Activated naive CD4-positive, alpha-beta T cell treated with anti-CD3 and anti-CD28 coated beads for 36 hours (primary cell): ENCODE measurements at places on chromosomes 7 and 10.
A peak's percentile ranks its signal among the peaks of the same experiment; 100 is the strongest.

GRCh38 chr10:104589871-104590270 is 51.2 kb upstream of the SORCS3 start:
- no peak overlapping the region for H3K4me3 ChIP-seq
- H3K36me3 ChIP-seq, result no peaks in the 10 kb centered on the region
- H3K27ac ChIP-seq, result no peak overlapping the region
- peaks cover 4% of the 10 kb centered on the region for H3K27me3 ChIP-seq
- no peak for DNase-seq

DNA sequence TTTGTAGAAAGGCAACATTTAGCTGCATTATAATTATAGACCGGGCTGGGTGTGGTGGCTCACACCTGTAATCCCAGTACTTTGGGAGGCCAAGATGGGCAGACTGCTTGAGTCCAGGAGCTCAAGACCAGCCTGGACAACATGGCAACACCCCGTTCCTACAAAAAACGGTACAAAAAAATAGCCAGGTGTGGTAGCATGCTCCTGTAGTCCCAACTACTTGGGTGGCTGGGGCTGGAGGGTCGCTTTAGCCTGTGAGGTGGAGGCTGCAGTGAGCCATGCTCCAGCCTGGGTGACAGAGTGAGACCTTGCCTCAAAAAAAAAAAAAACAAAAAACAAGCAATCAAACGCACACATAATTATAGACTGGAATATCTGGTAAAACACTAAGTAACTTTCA is 5.0 kb downstream of the YWHAG start:
- no peak for DNase-seq
- H3K4me1 ChIP-seq, result peaks cover 76% of the 10 kb centered on the region
- H3K4me3 ChIP-seq, result no peak overlapping the region
- peaks cover 58% of the 10 kb centered on the region for H3K36me3 ChIP-seq
- H3K27me3 ChIP-seq, result no peaks in the 10 kb centered on the region
- H3K27ac ChIP-seq, result no peak overlapping the region

DNA sequence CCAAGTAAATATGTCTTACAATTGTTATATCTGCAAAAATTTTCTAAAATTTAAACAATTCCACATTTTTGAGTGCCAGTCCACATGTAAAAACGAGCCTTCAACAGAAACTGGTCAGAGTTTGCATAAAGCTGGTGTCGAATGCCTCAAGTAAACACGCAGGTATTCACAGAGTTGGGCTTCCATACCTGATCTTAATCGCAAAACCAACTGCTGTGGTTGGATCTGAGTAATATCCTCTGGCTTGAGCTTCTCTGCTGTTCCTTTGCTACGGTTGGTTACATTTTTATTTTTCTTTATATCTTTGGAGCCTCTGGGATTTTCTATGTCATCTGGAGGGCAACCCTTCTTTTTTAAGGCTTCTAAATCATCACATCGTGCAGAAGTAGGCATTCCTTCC is 28.4 kb downstream of the ITGB1 start:
- H3K4me1 ChIP-seq, result no peaks in the 10 kb centered on the region
- DNase-seq, result no peak
- H3K27me3 ChIP-seq, result no peaks in the 10 kb centered on the region
- H3K4me3 ChIP-seq, result no peak overlapping the region

- H3K4me1 ChIP-seq, result peaks cover 29% of the 10 kb centered on the region
- no peak overlapping the region for H3K27ac ChIP-seq
- H3K27me3 ChIP-seq, result no peaks in the 10 kb centered on the region
- DNase-seq, result no peak
- H3K36me3 ChIP-seq, result peaks cover 26% of the 10 kb centered on the region
- no peak overlapping the region for H3K4me3 ChIP-seq
Observed at GRCh38 chr10:17237149-17237527, 9.1 kb downstream of the VIM start.

- peaks cover 4% of the 10 kb centered on the region for H3K27me3 ChIP-seq
- no peaks in the 10 kb centered on the region for H3K36me3 ChIP-seq
- peaks cover 3% of the 10 kb centered on the region for H3K4me1 ChIP-seq
- no peak for DNase-seq
- H3K27ac ChIP-seq, result no peak overlapping the region
Observed at GRCh38 chr7:21193895-21194294, 234.0 kb upstream of the SP4 start.

GRCh38 chr7:138460176-138460648 is at the start of gene TRIM24:
TRIM24 (plus strand) TSS chr7:138460259; CDS start chr7:138460549, 290 bp downstream.
- peaks cover 10% of the 10 kb centered on the region for H3K36me3 ChIP-seq
- H3K4me1 ChIP-seq, result peaks cover 28% of the 10 kb centered on the region
- no peaks in the 10 kb centered on the region for H3K27me3 ChIP-seq
- H3K27ac ChIP-seq, result peak within 1 kb of the TSS; percentile 88

- no peak overlapping the region for H3K27ac ChIP-seq
- no peak overlapping the region for H3K4me3 ChIP-seq
- no peak for DNase-seq
- no peaks in the 10 kb centered on the region for H3K27me3 ChIP-seq
- no peaks in the 10 kb centered on the region for H3K36me3 ChIP-seq
Observed at GRCh38 chr7:85535974-85536729, 349.3 kb upstream of the SEMA3D start.

DNA sequence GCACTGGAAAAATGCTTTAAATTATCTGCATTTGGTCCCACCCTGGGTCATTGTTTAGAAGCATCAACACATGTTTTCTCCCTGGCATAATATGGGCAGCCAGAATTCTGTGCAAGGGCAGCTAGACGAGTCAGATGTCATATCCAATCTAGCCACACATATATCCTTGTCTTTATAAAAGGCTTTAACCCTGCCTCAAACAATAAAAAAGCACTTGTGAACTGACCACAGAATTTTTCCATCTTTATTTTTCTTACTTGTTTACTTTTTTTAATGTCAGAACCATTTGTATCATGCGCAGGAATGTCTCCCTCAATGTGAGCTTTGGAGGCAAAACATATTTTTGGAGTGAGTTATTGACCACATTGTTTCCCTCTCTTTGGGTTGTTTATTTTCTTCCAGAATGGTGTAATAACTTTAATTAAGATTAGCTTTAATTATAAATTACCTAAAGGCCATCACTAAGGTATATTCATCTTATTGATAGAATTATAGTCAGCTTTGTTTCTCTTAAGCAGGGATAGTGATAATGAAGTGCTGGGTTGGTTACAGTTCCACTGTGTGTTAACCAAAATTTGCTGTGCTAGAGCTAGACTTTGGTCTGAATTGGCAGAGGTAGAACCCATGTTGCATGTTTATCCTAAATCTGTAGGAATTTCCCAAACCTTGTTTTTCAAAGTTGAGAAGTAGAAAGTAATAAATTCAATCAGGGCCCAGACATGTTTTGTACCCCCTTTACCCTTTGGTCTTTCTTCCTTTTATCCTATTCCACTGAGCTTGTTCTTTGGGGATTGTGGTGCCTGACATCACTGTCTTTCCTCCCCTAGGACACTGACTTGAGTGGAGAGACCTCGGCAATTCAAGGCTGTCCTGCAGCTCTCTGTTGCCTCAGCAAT is 1078.4 kb downstream of the KCNMA1 start:
- no peak for DNase-seq
- no peaks in the 10 kb centered on the region for H3K36me3 ChIP-seq
- H3K27ac ChIP-seq, result no peak overlapping the region
- no peaks in the 10 kb centered on the region for H3K4me1 ChIP-seq

DNA sequence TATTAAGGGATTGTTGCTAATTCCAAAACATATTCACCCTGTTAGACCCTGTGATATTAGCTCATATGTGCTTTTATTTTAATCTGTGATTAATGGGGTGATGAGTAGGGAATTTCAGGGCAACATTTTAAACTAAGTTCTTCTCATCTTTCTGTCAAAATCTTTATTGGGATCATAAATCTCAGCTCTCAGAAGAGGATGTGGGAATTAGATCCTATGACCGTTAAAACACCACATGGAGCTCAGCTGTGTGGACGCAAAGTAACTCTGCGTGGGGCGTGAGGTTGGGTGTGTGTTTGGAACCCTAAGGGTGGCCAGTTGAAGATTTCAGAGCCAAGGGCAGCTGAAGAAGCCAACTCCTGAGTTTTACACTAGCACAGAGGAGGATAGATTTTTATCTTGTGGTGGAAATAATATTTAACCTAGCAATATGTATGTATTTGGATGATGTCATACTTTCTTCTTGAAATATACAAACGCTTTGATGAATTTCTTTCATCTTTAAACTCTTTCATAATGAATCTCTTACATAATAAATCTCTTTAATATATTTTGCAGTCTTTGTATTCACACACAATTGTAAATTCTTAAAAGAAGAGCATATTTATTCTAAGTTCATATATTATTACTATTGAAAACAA is 64.4 kb downstream of the EPDR1 start:
- H3K36me3 ChIP-seq, result no peaks in the 10 kb centered on the region
- no peak overlapping the region for H3K27ac ChIP-seq
- H3K4me3 ChIP-seq, result no peak overlapping the region
- no peaks in the 10 kb centered on the region for H3K4me1 ChIP-seq

- H3K27ac ChIP-seq, result no peak overlapping the region
- peak overlapping the region; percentile 18 for H3K4me3 ChIP-seq
- DNase-seq, result no peak
- peaks cover 21% of the 10 kb centered on the region for H3K4me1 ChIP-seq
- H3K36me3 ChIP-seq, result no peaks in the 10 kb centered on the region
Observed at GRCh38 chr7:157009170-157009777, 1.2 kb downstream of the MNX1 start.

DNA sequence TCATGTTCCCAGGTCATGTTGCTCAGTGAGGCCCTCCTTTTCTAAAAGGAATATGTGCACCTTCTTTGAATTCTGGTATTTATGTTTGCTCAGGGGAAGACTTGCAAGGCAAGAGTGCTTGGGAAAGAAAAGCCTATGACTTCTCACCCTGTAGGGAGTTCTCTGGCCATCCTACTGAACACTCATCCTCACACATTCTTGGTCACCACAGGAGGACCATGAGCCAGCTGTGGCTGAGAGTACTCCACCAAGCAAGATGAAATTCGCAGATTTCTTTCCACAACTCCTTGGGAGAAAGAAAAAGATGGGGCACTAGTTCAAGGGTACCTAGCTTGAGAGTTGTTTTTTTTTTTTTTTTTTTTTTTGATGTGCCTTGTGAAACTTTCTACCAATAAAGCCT is 179.6 kb downstream of the FZD1 start:
- no peaks in the 10 kb centered on the region for H3K36me3 ChIP-seq
- H3K4me3 ChIP-seq, result no peak overlapping the region
- no peaks in the 10 kb centered on the region for H3K4me1 ChIP-seq
- no peak overlapping the region for H3K27ac ChIP-seq

GRCh38 chr10:34537629-34538231 is 277.4 kb downstream of the PARD3 start:
- no peaks in the 10 kb centered on the region for H3K27me3 ChIP-seq
- no peak for DNase-seq
- no peak overlapping the region for H3K4me3 ChIP-seq

DNA sequence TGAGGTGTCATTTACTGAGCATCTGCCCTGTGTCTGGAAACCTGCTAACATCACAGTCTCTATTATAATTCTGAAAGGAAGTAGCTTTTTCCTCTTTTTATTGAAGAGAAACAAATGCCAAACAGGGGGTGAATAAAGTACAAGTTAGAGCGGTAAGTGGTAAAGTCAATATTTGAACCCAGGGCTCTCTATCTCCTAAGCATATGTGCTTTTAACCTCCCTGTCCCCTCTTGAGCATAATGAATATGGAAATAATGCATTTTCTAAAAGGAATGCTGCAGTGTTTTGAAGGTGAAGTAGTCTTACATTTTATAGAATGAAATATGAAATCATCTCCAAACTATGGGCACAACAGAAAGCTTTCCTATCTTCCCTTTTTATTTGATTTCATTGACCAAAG is 196.7 kb downstream of the KIAA1217 start:
- no peaks in the 10 kb centered on the region for H3K36me3 ChIP-seq
- peaks cover 12% of the 10 kb centered on the region for H3K27me3 ChIP-seq

DNA sequence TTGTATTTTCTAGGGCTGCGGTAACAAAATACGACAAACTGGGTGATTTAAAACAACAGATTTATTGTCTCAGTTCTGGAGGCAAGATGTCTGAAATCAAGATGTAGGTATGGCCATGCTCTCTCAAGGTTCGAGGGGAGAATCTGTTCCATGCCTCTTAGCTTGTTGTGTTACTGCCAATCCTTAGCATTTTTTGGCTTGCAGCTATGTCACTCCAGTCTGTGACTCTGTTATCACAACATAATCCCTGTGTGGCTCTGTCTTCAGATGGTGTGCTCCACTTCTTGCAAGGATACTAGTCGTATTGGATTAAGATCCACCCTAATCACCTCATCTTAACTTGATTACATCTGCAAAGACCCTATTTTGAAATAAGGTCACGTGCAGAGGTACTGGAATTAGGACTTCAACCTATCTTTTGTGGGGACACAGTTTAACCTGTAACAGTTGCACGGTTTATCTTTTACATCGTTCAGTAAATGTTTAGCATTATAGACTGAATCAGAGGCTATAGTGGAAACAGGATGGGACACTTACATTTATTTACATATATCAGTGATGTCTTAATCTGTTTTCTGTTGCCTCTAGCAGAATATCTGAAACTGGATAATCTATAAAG is 3.1 kb downstream of the C1GALT1 start:
- no peak overlapping the region for H3K27ac ChIP-seq
- H3K4me3 ChIP-seq, result no peak overlapping the region
- no peak for DNase-seq

DNA sequence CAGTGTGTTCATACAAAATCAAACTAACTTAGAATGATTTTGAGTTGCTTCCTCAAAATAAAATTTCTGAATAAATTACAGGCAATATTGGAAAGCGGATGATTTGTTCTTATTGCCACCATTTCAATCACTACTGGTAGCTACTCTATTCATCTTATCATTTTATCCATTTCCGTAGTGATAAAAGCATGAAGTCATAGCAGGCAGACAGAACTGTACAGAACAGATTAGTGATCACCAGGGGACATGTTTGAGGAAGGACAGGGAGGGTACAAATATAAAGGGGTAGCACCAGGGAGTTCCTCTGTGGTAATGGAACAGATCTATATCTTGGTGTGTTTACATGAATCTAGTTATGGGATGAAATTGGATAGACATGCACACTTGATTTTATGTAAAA is 138.5 kb downstream of the WNT2 start:
- no peak overlapping the region for H3K27ac ChIP-seq
- DNase-seq, result no peak
- peaks cover 3% of the 10 kb centered on the region for H3K36me3 ChIP-seq
- H3K4me1 ChIP-seq, result no peaks in the 10 kb centered on the region

DNA sequence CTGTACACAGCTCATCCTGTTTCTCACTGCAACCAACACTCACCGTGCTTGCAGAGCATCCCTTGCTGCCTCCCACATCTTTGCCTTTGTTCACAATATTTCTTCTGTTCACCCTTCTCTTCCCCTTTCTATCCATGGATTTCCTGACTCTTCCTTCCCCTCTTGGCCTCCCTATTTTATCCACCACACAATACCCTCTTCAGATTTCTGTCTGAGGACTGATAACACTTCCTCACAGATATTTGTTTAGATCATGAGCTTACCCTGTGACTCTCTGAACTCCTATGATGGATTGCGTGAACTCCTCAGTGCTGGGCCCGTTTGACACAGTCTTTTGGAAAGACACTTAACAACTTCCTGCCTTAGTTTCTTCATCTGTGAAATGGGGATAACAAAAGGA is 62.8 kb upstream of the GPR158 start:
- no peak for DNase-seq
- H3K4me1 ChIP-seq, result no peaks in the 10 kb centered on the region
